HepG2 (cell line): ENCODE measurements at places on chromosomes 1 and 21.
A peak's percentile ranks its signal among the peaks of the same experiment; 100 is the strongest.

DNA sequence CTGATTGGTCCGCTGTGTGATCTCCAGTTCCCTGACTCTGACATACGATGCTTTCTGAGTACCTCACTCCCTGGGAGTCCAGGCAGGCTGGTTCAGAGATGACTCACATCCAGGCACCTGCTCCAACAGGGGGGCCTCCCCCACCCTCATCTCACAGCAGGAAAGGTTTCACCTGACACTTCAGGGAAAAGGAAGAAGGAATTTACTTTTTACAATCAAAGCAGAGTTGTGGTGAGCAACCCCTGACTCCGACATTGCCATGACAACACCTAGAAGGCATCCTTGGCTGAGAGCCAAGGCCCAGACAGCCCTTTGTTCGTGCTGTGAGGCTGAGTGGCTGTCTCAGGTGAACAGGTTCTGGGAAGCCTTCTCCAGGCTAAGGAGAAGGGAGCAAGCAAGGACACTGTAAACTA is 164.6 kb upstream of the GJB5 start:
- peak; percentile 9 for DNase-seq

GRCh38 chr1:23868557-23869016 is 497 bp upstream of the FUCA1 start:
- peak; percentile 22 for DNase-seq

DNA sequence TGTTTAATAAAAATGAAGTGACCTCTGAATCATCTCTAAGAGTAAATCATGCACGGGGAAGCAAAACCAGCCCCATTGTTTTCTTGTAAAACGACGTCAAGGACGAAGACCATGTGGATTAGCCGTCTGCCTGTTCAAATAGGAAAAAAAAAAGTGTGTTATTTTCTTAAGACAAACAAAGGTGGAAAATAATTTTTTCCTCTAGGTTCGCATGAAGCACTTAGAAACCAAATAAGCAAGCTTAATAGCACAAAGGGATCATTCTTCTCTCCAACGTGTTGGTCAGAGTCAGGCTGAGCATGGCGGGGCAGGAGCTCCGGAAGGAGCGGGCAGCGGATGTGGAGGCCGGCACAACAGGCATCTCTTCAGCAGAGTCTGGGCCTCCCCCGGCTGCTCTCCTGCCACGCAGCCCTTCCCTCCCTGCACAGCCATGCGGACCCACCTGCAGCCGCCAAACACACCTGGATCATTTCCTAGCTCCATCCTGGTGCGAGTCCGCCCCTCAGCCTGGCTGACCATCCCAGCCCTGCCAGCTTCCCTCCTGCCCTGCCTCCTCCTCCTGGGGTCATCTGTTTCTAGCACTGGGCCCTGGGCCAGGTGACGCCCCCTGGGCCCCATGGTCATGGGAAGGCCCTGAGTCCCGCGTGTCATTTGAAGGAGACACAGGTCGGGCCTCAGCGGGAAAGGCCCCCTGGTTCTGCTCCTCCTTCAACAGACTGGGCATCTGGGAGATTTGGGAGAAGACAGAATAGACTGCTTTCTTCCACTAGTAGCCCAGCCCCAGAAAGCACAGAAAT is 40.2 kb downstream of the MX1 start:
- DNase-seq, result peak; percentile 31

DNA sequence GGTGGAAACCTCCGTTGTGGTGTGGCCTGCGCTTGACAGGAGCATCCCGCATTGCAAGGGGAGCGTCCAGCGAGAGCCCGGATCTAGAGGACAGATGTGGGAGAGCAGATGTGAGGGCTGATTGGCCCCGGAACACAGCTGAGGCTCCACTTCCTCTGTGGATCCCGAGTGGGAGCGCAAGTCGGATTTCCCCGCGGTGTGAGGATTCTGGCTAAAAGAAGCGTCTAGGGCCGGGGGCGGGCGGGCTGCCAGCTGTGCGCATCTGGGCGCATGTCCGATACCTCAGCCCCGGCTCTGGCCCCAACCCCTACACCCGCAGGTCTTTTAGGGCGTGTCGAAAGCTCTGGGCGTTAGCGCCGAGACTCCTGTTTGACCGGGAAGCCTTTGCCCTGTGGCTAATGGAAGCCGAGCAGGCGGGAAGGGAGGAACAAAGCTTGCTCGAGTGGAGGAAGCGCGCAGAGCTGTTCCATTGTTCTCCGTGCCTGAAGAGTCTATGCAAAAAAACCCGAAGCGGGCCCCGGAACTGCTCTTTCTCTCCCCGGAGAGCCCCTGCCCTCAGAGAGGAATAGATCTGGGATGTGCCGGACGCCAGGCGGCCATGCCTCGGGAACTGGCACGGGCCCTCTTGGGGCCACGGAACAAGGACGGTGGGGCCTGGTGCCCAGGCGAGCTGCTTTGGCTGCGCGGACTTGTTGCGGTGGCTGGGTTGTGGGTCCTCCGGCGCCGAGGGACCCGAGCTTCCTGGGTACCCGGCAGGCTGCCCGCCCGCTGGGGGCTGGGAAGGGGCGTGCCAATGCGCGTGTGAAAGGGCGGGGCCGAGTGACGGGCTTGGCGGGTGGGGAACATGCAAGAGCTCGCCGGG is 111.1 kb downstream of the NAV1 start:
- no peak for DNase-seq

GRCh38 chr1:21931171-21932093 is 5.7 kb downstream of the HSPG2 start:
- DNase-seq, result peak; percentile 91

GRCh38 chr1:149917571-149918144 is at the start of gene SV2A:
TSS of gene SV2A (minus strand) at chr1:149917844. CDS start at chr1:149913840, 4,004 bp downstream.
- peak; percentile 34 for DNase-seq

DNA sequence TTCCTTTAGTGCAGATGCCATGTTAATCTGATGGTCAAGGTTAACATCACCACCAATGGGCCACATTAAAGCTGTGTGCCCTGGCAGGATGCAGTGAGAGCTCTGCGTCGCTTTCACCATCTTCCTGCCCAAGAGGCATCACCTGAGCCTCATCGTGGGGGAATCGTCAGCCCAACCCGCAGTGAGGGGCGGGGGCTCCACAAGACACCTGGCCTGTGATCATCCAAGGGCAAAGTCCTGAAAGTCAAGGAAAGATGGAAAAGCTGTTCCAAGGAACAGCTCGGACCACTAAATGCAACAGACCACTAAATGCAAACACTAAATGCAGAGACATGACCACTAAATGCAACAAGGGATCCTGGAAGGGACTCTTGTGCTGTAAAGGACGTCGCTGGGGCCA is 49.9 kb downstream of the WDR4 start:
- no peak for DNase-seq

DNA sequence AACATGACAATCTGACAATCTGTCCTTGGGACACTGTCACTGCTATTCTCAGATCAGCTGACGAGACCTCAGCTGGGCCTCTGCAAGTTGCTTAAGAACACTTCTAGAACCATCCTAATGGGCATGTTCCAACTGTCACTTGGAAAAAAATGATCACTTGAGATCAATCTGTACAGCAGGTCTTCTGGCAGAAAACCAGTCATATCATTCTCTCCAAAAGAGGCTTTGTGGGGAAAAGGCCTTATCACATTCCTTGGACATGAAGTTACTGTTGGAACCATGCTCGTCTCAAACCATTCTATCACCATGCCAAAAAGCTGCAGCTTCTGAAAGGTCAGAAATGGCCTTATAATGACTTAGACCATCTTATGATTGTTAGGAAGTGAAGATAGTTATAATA is 744.2 kb downstream of the USP25 start:
- DNase-seq, result no peak

GRCh38 chr1:62389531-62389930 is 47.3 kb upstream of the USP1 start:
- no peak for DNase-seq

DNA sequence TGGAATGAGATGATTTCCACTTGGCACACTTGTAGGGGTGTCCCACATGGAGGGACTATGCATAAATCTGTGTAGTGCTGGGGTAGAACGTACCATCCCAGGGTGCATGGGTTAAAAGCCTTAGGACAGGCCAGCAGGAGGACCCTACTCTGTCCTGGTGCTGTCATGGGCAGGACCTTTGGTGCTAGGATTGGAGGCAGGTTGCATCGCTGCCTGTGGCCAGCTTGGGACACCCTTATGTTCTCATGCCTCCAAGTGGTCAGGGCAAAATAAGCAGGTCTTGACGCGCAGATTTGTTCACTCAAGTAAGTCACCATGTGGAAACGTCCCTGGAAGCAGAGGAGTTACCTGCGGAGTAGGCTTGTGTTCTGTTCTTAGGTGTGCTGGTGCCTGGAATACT is 49.5 kb upstream of the RAB3GAP2 start:
- no peak for DNase-seq

GRCh38 chr1:162381383-162381782 is at the start of gene C1orf226:
TSS of gene C1orf226 (plus strand) at chr1:162381728. CDS start at chr1:162381902, 174 bp downstream.
- DNase-seq, result no peak
